Substantia nigra (tissue), 51 donors: ENCODE measurements at places on chromosomes 1 and 21.

GRCh38 chr1:88237058-88237457 is 447.0 kb upstream of the PKN2 start:
- DNase-seq, result no peak

DNA sequence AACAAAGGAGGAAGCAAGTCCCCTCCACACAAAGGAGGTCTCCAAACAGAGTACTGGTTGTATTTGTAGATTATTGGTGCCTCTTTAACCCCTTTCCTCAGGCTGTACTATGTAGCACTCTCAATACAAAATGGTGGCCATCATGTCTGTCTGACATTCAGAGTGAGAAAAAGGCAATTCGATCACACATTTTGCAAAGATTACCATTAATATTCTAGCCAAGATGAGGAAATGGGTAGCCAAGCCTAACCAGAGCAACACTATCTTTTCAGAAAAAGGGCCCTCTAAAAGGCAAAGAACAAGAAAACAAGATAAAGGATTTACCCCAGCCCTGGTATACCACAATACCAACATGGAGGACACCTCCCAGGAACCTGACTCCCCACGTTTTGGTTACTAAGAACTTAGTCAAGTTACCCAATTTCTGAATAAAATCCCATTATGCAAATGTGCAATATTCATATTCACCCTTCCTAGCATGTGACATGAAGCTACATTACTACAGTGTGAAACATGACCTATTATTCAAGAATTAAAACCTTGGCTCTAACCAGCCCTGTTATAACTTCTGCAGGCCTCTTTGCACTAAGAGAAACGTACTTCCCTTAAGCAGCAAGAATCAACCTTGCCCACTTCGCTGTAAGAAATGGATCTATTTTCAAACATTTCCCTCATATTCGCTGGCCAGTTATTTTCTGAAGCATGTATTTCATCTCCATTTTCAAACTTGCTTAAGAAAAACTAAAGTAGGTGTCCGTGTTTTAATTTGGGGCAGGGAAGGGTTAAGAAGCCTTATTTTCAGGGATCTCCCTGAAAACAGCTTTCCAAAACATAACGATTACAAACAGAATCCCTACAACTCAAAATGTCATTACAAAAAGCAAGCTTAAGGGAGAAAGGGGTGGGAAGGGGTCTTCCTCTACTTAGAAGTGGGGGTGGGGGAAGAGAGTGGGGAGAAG is 2.1 kb downstream of the KDM5B start:
- no peak for DNase-seq

DNA sequence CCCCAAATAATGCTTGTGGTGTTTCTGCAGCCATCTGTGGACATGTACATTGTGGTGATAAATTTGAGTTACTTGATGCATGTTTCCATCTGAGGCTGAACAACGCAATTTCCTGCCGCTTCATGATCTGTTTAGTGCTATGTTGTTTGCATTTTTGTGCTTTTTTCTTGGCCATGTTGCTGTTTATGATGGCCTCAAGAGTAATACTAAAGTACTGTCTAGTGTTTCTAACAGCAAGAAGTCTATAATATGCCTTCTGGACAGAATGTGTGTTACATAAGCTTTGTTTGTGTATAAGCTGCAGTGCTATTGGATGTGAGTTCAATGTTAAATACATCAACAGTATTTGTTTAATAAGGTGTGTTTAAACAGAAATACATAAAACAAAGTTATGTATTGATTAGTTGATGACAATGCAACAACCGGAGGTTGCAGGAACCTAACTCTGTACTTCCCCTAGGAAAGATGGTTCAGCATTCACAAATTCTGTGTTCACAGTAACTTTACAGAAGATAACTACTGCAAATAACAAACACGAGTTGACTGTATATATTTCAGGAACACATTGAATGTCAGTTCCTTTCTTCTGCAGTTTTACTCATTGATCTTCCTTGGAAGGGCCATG is 114.8 kb upstream of the USP24 start:
- DNase-seq, result no peak

DNA sequence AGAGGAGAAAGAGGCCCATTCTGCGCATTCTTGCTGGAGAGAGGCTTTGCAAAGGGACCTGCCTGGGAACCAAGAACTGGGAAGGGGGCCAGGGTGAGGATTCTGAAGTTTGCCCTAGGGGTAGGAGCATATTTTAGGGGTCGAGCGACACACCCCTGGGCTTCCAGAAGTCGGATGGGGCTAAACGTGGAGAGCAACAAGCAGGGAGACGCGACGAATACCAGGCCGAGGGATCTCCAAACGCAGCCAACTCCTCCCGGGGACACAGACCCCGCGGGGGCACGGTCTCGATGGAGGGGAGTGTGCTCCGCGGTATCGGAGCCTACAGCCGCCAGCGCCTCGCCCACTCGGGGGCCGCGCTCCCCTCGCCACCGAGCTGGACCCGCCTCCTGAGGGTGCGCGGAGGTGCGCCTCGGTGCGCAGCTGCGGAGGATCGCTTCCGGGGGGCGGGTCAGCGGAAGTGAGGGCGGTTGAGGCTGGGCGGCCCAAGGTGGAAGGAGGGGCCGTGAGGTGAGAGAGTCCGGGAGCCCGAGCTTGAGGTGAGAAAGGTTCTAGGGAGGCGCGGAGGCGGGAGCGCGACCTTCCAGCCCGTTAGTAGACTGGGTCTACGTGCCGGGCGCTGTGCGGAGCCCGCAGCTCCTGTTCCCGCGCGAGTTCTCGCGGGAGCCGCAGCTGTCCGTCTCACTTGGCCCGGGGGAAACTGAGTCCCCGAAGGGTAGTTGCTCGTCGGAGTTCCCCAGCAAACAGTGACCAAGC is at the start of gene MTFR1L:
TSS of gene MTFR1L (plus strand) at position 464 of the 756 bp plus-strand sequence. CDS start 3,151 bp downstream, outside the sequence.
- DNase-seq, result peak; percentile 86

DNA sequence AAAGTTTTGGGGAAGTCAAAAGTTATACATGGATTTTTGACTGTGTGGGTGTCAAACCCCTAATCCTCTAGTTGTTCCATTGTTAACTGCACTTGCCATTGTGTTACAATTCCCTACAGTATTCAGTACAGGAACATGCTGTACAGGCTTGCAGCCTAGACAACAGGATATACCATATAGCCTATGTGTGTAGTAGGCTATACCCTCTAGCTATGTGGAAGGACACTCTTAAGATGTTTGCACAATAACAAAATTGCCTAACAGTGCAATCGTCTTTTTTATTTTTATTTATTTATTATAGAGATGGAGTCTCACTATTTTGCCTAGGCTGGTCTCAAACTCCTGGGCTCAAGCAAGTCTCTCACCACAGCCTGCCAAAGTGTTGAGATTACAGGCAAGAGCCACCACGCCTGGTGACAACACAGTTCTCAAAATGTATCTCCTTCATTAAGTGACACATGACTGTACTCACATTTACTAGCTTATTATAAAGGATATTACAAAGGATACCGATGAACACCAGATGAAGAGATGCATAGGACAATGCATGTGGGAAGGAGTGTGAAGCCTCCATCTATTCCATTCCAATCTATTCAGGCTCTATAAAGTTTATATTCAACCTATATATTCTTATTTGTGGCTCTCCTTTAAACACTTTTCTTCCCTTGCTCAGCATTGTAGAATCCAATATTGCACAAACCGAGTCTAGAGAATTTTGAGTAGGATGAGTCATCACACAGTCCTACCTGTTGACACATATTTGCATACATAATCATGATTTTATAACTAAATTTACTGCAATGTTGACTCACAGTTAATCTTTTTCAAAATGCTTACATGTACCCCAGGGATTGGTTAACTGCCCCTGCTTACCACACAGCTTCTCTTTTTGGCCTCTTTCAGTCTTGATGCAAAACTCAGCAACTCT is 28.4 kb upstream of the CEP350 start:
- no peak for DNase-seq

GRCh38 chr1:36872126-36872754 is 162.1 kb downstream of the GRIK3 start:
- DNase-seq, result no peak

DNA sequence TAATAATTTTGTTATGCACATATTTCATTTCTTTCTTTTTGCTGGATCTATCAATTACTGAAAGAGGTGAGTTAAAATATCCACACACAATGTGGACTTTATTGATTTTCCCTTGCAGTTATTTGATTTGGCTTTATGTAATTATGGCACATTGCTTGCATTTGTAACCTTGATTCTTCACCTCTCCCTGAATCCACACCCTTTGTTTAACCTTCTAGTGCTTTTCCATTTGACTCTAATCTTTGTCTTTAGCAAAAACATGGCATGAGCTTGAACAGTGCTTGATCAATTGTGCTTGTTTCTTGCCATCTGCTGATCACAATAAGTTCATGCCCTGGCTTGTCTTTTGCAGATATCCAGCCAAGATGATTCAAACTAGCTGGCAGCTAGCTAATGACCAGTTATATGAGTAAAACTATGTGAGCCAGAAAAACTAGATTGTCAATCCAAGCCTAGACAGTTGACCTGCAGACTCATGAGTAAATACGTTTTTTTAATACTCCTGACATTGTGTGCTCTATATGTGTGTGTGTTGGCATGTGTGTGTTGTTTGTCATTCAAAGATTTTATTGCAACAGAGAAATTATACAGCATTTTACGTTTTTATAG is 899.2 kb downstream of the NCAM2 start:
- DNase-seq, result no peak

GRCh38 chr21:42129300-42130266 is 58.5 kb downstream of the UMODL1 start:
- DNase-seq, result no peak

DNA sequence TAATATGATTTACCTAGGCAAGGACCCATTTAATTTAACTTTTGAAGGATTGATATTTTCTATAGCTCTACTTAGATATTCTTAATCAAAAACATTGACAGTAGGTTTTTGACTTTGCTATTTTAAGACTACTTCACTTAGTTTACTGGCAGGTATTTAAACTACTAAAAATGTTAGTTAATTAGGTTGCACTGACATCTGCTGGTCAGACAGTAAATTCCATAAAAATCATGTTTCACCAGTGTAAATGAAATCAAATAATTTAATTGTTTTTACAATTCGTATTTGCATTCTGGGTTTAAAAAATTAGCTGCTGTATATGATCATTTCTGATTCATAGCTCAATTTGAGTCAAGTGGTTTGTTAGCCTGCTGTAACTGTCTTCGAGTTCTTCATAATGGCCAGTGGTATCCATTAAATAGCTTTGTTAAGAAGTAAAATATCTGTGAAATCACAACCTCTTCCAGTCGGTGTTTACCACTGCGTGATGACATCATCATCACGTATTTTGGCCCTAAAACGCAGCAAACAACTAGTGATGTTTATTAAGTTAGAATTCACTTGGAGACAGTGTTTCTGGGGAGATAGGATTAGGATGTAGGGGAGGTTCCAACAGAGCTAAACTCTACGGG is 26.2 kb downstream of the EXTL2 start:
- DNase-seq, result no peak

GRCh38 chr1:239368436-239369109 is 17.8 kb upstream of the CHRM3 start:
- DNase-seq, result no peak

GRCh38 chr21:40049031-40049930 is 182.0 kb downstream of the PCP4 start:
- DNase-seq, result no peak

DNA sequence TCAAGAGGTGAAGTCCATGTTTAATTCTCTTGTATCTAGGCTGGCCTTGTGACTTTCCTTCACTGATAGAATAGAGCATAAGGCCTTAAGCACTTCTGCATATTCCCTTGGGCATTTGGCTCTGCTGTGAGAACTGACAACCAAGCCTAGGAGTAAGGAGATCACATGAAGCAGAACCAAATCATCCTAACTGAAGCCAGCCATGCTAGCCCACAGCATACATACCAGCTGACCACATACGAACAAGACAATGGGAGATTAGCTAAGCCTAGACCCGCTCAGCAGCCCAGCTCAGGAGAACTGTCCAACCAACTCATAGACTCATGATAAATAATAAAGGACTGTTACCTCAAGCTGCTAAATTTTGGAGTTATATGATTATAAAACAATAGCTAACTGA is 114.6 kb upstream of the NEK7 start:
- no peak for DNase-seq

- DNase-seq, result no peak
Observed at GRCh38 chr1:149962039-149962647, 25.5 kb upstream of the MTMR11 start.

GRCh38 chr1:72336776-72337175 is 54.4 kb upstream of the NEGR1 start:
- no peak for DNase-seq

DNA sequence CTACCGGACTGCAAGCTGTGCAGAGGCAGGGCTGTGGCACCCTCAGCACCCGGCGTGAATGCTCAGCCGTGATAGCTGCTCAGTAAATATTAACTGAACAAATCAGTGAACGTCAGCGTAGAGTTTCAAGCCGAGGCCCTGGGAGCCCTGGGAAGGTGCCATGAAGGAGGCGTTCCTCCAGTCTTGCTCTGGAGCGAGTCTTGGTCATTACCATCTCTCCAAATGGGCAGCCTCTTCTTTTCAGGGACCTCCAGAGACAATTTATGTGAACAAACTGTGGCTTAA is 449.2 kb downstream of the CAMTA1 start:
- no peak for DNase-seq

DNA sequence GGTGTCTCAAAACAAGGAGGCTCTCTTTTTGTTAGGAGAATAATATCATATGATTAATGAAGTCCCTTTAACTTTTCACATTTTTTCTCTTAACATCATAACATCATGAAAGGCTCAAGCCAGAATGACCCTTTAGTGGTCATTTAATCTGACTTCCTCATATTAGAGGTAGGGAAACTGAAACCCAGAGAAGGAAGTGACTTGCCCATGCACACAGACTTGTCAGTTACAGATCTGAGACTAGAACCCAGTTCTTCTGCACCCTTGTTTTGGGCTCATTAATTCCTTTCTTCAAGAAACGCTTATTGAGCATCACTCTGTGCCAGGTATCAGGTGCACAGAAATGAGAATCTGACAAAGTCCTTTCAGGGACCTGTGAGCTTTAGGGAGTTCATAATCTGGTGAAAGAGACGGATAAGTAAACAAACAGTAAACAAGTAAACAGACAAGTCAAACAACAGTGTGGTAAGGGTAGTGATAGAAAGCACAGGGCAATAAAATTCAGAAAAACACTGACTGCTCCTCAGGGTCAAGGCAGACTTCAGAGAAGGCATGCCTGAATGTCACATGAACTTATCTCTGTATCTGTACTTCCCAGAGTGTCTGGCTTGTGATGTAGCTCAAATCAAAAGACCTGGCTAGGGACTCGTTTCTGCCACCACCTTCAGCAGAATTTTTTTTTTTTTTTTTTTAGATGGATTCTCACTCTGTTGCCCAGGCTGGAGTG is 38.3 kb upstream of the OSBPL9 start:
- no peak for DNase-seq

DNA sequence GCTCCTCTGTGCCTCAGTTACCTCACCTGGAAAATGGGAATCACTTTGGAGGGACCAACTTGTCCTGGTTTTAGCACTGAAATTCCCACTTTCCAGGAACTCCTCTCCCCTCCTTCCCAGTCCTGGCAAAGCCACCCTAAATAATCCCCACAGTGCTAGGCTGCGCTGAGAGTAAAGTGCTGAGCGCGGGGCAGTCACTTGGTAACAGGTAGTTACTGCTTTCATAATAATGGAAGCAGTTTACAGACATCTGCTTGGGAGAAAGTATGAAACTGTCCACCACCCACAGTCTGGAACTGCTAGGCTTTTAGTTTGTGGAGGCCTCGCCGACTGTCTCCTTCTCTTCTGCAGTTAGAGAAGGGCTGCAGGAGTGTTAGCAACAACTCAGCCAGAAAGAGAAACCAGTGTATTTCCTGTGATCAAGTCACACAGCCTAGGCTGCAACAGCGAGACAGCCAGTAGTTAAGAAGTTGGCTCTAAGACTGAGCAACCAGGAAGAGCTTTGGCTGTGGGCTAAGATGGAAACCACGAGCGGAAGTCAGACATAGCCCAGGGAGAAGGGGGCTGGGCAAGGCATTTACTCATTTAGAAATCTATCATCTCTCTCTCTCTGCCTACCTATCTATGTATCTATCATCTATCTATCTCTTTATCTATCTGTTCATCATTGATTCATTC is 30.8 kb upstream of the ABCG1 start:
- DNase-seq, result no peak
